ENCODE measurements at places on chromosomes 7 and 10. TPM values are rescaled to one million over a fixed set of nuclear protein-coding genes. Genes with fewer than 3 reads are reported as not detected.
A peak's percentile ranks its signal among the peaks of the same experiment; 100 is the strongest.

GRCh38 chr10:11237571-11237970 is 219.9 kb downstream of the CELF2 start:
- DNase-seq: no peak

The GSTO2 gene
- 12.7 TPM for total RNA-seq

GRCh38 chr7:98202367-98203195 is 8.7 kb upstream of the BHLHA15 start:
- DNase-seq: no peak

DNA sequence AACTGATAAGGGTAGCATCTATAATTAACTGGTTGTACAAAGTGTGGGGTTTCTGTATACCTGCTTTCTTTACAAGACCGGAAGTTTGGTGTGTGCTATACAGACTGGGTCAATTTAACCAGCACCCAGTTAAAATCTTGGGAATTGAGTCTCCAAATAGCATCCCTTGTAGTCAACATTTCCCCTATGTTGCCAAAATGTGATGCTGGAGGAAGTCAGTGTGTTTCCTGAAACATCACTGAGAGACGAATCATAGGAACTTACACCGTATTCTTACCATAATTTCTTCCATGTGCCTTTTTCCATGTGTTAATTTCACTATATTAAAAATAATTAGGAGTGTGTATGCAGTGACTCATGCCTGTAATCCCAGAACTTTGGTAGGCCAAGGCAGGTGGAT is 1.7 kb downstream of the AKR1C4 start:
- DNase-seq: no peak

DNA sequence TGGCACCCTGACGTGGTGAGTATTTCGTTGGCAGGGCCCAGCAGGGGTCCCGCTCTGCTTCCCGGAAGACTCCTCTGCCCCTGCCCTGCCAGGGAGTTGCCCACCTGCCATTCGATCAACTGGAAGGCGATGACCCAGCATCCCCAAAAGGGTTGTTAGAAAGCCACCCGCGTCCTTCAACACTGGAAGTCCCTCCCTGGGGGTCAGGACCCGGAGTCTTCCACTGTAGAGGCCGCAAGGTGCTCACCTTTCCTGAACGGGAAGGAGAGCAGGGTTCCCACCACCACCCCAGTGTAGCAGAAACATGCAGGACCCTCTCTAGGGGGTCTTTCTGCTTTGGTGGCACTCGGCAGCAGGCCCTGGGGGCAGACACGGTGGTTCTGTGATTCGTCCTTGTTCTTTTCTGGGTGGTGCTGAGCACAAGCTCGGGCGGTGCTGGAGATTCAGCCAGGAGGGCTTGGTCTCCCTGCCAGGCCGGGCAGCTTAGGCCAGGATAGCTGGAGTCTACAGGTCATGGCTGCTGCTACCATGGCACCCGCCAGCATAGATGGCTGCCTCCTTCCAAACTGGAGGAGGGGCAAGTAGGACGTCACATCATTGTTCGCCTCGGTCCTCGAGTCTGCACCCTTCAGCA is 19.6 kb upstream of the DPYSL4 start:
- no peak for DNase-seq

DNA sequence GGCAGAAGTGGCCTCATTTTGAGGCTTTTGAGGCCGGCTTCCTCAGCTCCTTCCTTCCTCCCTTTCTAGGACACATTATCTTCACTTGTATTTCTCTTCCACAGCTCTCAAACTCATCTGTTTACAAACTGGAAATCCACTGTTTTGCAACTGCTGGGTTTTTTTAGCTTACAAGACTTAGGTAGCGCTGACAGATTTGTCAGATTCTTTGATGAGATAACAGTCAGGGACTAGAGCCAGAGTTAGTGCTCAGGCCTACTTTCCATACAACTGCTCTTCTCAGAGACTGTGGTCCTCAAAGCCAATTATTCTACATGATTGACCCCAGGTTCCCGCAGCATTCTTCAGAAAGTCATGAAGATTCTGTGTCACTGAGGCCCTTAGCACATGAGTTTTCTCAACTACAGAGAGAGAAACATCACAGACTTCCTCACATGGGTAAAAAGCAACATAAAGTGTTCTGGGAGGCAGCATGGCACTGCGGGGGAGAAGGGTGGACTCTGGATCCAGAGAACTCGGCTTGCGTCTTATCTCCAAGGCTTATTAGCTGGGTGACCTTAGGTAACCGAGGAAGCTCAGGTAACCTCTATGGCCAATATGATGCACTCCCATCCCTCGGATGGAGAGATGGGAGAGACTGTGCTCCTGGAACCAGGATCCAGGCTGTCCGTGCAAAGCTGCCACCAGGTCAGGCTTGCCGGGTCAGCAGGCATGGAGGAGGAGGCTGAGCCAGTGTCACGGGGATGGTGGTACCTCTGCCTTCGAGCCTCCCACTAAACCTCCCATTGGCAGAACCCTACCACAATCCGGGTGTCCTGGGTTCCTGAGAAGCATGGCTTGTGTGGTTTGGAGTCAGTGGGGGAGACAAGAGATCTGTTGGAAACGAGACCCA is 10.5 kb downstream of the DDC start:
- no peak for DNase-seq

GRCh38 chr7:135088566-135088965 is 59.3 kb upstream of the TMEM140 start:
- DNase-seq: no peak

The LAMB1 gene
- 37.2 TPM for total RNA-seq

The ATOH7 gene
- total RNA-seq: 0.39 TPM

GRCh38 chr7:66237906-66238772 is 33.0 kb downstream of the TPST1 start:
- DNase-seq: no peak

The PTF1A gene
- not detected for total RNA-seq

The IFIT1B gene
- not detected for total RNA-seq

The RBM28 gene
- total RNA-seq: 68.0 TPM

DNA sequence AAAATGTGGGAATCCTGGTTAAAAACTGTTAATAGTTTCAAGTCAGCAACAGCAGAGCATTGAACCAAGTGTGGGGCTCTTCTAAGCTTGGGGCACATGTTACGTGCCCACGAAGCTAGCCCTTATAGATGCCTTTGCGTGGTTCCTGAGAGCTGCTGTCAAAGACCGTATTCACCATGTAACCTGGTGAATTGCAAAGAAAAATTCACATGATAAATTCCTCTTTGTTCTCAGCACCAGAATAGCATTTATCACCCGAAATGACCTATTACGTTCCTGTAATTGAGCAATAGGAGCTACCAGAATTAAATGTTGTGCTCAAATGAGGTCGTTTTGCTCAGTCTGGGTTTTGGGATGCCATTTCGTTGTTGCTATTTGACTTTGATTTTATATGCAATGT is 202.6 kb upstream of the PRPS1L1 start:
- no peak for DNase-seq

GRCh38 chr7:158809596-158809995 is 19.7 kb downstream of the ESYT2 start:
- no peak for DNase-seq

The PRKAR1B gene
- 58.0 TPM for total RNA-seq

The LBX1 gene
- total RNA-seq: not detected

DNA sequence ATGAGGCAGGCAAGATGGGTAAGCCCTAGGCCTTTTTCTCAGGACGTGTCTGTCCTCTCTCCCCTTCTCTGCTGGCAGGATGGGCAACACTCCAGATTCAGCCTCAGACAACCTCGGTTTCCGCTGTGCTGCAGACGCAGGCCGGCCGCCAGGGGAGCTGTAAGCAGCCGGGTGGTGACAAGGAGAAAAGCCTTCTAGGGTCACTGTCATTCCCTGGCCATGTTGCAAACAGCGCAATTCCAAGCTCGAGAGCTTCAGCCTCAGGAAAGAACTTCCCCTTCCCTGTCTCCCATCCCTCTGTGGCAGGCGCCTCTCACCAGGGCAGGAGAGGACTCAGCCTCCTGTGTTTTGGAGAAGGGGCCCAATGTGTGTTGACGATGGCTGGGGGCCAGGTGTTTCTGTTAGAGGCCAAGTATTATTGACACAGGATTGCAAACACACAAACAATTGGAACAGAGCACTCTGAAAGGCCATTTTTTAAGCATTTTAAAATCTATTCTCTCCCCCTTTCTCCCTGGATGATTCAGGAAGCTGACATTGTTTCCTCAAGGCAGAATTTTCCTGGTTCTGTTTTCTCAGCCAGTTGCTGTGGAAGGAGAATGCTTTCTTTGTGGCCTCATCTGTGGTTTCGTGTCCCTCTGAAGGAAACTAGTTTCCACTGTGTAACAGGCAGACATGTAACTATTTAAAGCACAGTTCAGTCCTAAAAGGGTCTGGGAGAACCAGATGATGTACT is 13.1 kb downstream of the PHKG1 start:
- DNase-seq: peak; percentile 56

DNA sequence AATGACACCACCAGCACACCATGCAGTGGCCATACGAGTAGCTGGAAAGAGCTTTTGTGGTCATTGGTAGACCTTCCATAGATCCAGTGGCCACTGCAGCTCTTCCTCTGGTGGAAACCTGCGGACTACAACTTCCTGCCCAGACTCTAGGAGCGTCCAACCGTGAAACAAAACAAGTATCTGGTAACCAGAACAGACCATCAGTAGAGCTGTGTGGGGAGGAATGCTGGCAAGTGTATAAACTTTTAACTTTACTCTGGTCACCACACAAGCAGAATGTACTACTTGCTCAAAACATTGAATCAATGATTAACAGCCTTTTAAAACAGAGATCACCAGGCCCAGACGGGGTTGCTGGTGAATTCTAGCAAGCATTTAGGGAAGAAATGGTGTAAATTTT is 154.7 kb upstream of the DGKB start:
- no peak for DNase-seq

DNA sequence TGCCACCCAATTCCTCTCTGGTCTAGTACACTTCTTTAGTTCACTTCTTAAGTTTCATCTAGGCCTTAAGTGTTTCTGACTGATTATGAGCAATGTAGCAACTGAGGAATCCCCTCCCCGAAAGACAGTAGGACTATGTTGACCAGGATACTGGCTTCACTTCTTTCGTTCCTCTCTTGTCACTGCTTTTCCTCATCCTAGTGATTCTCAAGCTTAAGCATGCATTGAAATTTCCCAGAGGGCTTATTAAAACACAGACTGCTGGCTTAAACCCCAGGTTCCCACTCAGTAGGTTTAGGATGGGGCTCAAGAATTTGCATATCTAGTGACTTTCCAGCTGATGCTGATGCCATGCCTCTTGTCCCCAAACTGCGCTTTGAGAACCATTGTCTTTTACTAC is 164.6 kb upstream of the WNT16 start:
- DNase-seq: no peak

Data from H1 (cell line).